ENCODE measurements at places on chromosomes 7 and 10. TPM values are rescaled to one million over a fixed set of nuclear protein-coding genes. Genes with fewer than 3 reads are reported as not detected.

ESYT2 gene
- 40.6 TPM for total RNA-seq

ZNF467 gene
- total RNA-seq = 6.5 TPM

TEX36 gene
- not detected for total RNA-seq

WDR11 gene
- total RNA-seq = 58.9 TPM

SLC13A4 gene
- total RNA-seq = not detected

PSD gene
- 0.40 TPM for total RNA-seq

LZTS2 gene
- 63.7 TPM for total RNA-seq

NUDT1 gene
- 26.0 TPM for total RNA-seq

ZNF804B gene
- total RNA-seq = not detected

TRIM50 gene
- not detected for total RNA-seq

PLXDC2 gene
- 0.53 TPM for total RNA-seq

CARD11 gene
- total RNA-seq = 41.8 TPM
